ENCODE measurements at places on chromosomes 12 and 14.

- DNase-seq, result peak; percentile 9
These were observed 7.3 kb downstream of the STXBP6 start for GRCh38 chr14:25042362-25043299.

GRCh38 chr12:24015833-24016160 lies 66.3 kb upstream of the SOX5 start:
- DNase-seq, result no peak

DNA sequence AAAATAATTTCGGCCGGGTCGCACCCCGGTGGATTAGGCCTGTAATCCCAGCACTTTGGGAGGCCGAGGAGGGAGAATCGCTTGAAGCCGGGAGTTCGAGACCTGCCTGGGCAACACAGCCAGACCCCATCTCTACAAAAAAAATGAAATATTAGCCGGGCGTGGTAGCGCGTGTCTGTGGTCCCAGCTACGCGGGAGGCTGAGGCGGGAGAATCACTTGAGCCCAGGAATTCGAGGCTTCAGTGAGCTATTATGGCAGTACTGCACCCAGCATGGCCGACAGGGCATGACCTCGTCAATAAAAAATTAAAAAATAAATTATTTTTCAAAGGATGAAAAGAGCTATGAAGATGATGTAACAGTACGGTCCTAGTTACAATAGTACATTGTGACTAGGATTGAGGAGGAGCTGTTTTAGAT lies 523 bp downstream of the GTF2H3 start:
- no peak for DNase-seq

- DNase-seq, result no peak
These were observed 57.5 kb downstream of the MAP1LC3B2 start for GRCh38 chr12:116616536-116617248.

- DNase-seq, result no peak
These were observed 125.2 kb downstream of the BCL11B start for GRCh38 chr14:99146616-99147365.

- no peak for DNase-seq
These were observed 88.5 kb downstream of the ADGRD1 start for GRCh38 chr12:131041968-131042833.

DNA sequence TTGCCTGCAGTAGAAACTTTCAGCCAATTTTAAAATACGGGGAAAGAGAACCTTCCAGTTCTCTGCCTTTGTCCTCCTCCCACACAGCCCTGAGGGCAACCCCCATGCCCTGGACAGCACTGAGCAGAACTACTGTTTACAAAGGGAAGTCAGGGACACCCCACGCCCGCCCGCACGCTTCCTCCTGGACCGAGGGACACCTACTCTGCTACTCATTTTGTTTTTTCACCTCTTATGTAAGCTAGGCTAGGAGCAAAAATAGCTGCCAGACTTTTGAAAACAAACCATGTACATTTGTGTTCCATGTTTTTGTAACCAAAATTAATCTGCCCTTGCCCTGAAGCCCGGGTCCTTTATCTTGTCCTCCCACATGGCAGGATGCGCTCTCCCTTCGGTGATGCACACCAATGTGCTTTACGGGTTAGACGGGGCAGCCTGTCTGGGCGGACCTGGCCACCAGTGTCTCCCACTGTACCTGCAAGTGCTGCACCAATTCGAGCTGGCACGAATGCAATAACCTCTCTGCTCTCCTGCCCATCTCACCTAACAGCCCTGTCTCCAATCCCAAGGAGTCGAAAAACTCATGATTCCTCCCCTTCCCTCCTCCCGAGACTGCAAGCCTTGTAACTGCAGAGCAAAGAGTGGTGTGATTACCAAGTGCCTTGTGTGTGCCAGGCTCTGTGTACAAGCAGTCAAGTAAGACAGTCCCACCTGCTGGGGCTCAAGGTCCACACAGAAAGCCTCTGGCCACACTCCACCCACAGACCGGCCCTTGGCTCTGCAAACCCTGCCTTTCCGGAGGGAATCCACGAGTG lies 85.2 kb downstream of the CCDC88C start:
- DNase-seq, result no peak

- DNase-seq, result no peak
These were observed 27.0 kb upstream of the HIF1A start for GRCh38 chr14:61668282-61668681.

DNA sequence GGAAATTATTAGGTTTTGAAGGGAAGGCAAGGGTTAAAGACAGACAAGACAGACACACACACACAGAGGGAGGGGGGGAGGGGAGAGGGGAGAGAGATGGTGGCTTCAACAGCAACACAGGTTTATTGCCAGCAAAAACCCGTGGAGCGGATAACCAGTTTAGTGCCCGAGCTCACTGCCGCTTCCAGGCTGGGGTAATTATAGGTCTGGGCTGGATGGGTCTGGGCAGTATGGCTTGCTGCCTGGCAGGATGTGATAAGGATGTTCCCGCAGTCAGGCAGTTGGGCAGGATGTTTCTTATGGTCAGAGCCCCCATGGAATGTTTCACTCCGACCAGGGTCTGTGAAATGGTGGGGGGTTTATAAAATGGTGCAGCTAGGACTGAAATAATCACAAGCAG lies 4.4 kb upstream of the TDRD9 start:
- no peak for DNase-seq

- no peak for DNase-seq
These were observed 2.0 kb downstream of the PELI2 start for GRCh38 chr14:56120091-56120691.

DNA sequence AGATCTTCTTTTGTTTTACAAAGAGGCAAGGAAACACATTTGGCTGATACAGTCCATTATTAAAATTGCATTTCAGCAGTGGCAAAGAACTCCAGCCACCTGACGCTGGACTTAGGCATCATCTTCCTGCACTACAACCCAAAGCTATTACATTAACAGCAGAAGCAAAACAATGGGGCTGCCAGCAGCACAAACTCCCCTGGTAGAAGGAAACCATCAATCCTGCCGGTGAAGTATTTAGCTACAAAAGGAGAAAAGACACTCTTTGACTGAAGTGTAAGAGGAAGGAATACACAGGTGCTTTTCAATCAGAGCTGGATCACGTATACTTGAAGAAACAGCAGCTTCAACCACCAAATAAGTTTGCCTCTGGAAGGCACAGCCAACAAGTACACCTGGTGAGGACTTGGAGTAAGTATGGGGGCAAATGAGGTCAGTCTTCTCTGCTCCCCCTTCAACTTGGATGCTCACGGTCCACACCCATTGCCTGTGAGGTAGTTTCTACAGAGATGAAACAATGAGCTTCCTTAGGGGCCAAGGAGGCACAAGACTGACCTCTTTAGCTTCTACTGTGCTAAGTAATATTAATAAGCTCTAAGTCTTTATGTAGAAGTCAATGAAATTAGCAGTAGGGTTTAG lies 125.9 kb upstream of the FOXN3 start:
- DNase-seq, result no peak

GRCh38 chr14:104582662-104583061 lies 3.1 kb downstream of the C14orf180 start:
- DNase-seq, result no peak

GRCh38 chr14:20294636-20295035 lies 11.1 kb downstream of the TTC5 start:
- no peak for DNase-seq

- DNase-seq, result no peak
These were observed 386.3 kb upstream of the TBX3 start for GRCh38 chr12:115070313-115070712.

- DNase-seq, result no peak
These were observed 377.1 kb upstream of the SFSWAP start for GRCh38 chr12:131333621-131334440.

DNA sequence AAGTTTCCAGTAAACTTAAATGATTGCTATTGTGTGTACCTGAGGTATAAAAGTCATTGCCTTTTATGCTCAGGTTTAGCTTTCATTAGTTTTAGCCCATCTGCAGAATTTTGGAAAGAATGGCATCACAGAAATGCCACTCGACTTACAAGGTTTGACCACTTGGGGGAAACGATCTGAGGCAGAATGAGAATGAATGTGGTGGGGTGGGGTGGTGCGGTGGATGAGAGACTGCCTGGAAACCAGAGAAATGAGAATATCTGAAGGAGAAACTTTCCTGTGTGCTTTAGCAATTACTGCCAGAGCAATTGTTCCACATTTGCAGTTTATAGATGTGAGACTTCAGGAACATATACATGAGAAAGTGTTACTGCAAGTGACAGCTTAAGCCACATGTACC lies 225.4 kb upstream of the PDE3A start:
- DNase-seq, result no peak

DNA sequence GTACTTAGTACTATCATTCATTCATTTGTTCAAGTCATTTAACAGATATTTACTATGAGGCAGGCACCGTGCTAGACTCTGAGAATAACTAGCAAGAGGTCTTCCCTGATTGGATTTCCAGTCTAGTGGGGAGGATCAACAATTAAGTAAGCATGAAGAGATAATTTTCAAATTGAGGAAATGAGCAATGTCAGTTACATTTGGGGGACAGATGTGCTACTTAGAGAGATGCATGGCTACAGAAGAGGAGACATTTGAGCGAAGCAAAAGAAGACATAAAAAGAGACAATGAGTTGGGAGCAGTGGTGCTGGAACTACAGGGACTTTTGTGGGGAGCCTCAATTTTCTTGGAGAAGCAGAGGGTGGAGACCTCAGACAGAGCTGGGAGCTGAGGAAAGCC lies 7.7 kb downstream of the KCNA5 start:
- DNase-seq, result no peak

GRCh38 chr12:89919241-89919906 lies 210.7 kb upstream of the ATP2B1 start:
- DNase-seq, result no peak

GRCh38 chr12:31278424-31278823 lies 47.5 kb downstream of the SINHCAF start:
- no peak for DNase-seq

GRCh38 chr12:109581856-109582255 lies 8.3 kb downstream of the MVK start:
- no peak for DNase-seq

GRCh38 chr14:99603471-99604277 lies at the start of gene CCDC85C:
Gene CCDC85C, minus strand, starts transcription at chr14:99604207. Its CDS starts 248 bp downstream, at chr14:99603959.
- no peak for DNase-seq

DNA sequence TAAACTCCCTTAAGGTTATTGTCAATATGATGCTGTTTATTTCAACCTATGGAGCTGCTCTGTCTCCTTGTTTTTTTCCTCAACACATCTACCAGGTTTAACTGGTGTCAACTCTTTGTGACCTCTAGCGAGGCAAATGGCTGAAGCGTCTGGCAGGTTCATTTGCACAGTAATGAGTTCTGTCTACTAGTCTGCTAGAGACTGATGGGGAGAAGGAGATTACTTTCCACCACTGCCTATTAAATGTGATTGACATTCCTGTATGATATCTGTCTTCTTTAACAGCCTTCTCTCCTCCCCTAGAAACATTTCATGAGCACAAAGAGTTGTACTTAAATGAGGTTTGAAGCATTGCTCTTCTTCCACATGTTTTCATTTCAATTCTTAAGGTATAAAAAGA lies 253.7 kb downstream of the SLC6A15 start:
- DNase-seq, result no peak

DNA sequence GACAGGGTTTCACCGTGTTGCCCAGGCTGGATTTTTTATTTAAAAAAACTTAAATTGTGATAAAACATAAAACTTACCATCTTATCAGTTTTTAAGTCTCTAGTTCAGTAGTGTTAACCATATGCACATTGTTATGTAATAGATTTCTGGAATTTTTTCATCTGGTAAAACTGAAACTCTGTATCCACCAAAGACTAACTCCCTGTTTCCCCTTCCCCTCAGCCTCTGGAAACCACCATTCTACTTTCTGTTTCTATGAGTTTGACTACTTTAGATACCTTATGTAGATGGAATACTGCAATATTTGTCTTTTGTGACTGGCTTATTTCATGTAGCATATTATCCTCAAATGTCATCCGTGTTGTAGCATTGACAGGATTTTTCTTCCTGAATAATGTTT lies 12.8 kb upstream of the PLEKHG3 start:
- no peak for DNase-seq

GRCh38 chr12:117646520-117646919 lies 285.1 kb upstream of the NOS1 start:
- peak; percentile 28 for DNase-seq

- DNase-seq, result no peak
These were observed 854.0 kb downstream of the LRFN5 start for GRCh38 chr14:42460673-42461072.

DNA sequence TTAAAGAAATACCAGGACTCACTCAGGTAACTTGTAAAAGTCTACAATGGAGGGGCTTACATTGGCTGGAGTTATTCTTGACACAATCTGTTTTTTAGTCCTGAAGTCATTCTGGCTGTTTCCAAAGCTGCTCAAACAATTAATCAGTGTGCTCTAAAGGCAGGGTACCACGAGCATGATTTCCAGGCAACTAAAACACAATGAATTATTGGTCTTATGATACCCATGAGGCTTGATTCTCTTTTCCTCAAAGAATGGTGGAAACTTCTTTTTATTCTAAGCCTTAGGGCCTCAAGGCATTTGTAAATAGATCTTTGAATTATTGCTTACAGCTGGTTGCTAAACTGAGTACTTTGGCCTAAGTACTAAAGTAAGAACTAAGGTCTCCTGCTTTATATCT lies 199.8 kb upstream of the PDZRN4 start:
- DNase-seq, result no peak

GRCh38 chr12:122167356-122167925 lies 6.6 kb downstream of the IL31 start:
- no peak for DNase-seq

DNA sequence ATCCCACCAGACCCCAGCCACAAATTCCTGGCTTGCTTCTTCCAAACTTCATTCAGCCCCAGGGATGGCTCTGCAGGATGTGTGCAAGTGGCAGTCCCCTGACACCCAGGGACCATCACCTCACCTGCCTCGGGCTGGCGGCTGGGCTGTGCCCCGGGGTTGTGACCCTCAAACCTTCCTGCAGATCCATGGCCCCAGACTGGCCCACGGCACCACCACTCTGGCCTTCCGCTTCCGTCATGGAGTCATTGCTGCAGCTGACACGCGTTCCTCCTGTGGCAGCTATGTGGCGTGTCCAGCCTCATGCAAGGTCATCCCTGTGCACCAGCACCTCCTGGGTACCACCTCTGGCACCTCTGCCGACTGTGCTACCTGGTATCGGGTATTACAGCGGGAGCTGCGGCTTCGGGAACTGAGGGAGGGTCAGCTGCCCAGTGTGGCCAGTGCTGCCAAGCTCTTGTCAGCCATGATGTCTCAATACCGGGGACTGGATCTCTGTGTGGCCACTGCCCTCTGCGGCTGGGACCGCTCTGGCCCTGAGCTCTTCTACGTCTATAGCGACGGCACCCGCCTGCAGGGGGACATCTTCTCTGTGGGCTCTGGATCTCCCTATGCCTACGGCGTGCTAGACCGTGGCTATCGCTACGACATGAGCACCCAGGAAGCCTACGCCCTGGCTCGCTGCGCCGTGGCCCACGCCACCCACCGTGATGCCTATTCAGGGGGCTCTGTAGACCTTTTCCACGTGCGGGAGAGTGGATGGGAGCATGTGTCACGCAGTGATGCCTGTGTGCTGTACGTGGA lies at the start of gene PSMB11:
TSS of gene PSMB11 (plus strand) at position 51 of the 804 bp plus-strand sequence. CDS start at position 65, 14 bp downstream.
- DNase-seq, result no peak

GRCh38 chr14:75013290-75013689 lies 10.6 kb downstream of the EIF2B2 start:
- DNase-seq, result no peak
